WTC11 (cell line): ENCODE measurements at places on chromosomes 11 and 22. TPM values are rescaled to one million over a fixed set of nuclear protein-coding genes. Genes with fewer than 3 reads are reported as not detected.

- DNase-seq = no peak
Measured at GRCh38 chr11:117117681-117118080, 19.5 kb upstream of the SIK3 start.

DNA sequence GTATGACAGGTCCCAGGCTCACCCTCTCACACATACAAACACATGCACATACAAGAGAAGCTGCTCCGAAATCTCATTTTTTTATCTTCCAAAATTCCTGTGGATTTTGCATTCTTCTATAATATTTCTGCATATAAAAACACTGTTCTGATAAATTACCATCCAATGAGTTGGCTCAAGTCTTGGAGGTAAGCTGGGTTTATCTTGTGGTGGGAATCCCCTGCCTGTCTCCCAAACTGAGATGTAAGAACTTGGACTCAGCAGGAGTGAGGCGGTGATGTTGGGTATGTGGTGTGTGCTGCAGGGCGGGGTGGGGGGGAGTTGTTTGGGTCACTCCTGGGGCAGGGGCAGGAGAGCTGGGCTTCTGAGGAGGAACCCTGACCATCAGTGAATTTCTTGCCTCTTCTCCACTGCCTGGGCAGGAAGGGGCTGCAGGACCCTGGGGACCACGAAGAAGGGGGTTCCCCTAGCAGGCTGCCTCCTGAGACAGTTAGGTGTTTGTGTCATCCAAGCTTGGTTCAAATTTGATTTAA is 6.8 kb upstream of the P2RY6 start:
- DNase-seq = no peak

The TRIM51 gene
- total RNA-seq = not detected in 3 replicates

DNA sequence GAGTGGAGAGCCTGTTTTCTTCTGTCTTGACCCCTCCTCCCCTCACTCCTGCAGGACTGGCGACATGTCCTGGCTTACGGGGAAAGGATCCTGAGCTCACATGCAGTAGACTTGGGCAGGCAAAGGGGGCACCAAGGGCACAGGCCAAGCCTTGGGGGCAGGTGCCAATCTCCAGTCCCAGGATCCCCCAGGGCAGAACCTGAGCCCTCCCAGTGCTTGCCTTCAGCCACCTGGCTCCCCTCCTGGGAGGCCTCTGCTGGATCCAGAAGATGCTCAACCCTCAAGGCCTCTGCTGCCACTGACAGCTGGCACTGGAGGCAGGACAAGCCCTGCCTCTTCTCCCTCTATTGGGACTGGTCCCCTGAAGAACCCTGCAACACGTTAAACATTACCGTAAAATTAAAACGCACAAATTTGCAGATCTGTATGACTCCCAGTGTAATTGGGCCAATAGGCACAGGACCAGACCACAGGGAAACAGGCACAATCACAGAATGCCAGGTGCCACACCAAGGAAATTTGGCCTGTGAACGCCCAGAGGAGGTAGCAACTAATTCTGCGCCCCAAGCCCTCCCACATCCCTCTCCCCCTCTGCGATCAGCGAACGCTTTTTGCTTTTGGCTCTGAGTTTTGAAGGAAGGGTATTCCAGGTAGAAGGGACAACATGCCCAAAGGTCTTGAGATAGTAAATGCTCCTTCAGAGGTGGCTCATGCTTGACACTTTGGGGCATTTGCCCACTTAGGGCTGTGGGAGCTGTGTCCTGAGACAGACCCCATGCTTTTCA is 967 bp upstream of the LZTR1 start:
- DNase-seq = no peak

DNA sequence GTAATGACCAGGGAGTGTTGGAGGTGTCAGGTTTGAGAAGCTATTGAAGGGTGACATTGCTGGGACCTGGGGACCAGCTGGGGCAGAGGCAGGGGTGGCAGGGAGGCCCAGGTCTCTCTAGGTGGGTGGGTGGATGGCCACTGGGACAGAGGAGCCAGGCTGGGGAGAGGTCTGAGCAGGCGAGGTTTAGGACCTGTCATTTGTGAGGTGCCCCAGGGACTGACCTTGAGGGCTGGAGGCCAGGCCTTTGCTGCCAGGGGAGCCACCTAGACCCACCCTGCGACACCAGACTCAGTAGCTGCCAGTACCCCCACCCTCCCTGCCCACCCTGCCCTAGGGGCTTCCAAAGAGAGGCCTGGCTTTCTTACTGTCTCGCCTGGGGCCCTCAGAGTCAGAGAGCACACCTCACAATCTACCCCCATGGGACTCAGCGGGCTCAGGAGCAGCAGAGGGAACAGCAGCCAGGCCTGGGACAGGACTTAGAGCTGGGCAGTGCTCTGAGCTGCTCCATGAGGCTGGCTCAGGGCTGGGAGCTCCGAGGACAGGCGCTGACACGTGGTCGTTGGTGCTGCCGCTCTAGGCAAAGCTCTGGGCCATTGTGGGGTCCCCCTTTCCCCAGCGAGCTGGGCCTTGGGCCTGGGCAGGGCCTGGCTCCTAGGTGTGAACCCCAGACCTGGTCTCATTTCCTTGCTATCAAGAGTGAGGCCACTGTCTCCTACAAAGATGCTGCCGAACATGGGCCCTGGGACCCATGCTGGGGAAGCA is 28.6 kb upstream of the PPARA start:
- DNase-seq = no peak
